ENCODE measurements at places on chromosomes 3 and 15. TPM values are rescaled to one million over a fixed set of nuclear protein-coding genes. Genes with fewer than 3 reads are reported as not detected.

CEP19 gene
- 0.36 TPM for total RNA-seq

VPS33B gene
- 23.8 TPM for total RNA-seq

MUC20 gene
- 4.1 TPM for total RNA-seq

GOLGA6L10 gene
- 0.93 TPM for total RNA-seq

CCDC33 gene
- not detected for total RNA-seq

INKA1 gene
- total RNA-seq, result 0.85 TPM

MUC4 gene
- not detected for total RNA-seq

GRAMD2A gene
- total RNA-seq, result not detected

DNASE1L3 gene
- 0.80 TPM for total RNA-seq

GJD2 gene
- not detected for total RNA-seq

CA12 gene
- not detected for total RNA-seq

FGF12 gene
- total RNA-seq, result not detected

DNA sequence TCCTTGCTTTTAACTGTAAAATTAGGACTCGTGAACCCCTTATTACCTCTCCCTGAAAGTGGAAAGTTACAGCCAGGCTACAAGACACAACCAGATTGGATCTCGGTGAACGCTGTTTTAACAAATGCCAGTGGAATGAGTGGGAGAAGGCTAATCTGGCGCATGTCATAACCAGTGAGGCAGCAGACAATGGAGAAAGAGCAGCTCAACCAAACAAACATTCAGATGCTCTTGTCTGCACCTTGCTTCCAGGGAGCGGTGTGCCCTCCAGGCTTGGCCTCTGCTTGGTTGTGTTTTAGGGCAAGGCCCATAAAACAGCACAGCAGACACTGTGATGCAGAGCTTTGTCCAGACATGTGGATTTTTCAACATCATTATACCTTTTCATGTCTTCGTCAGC lies 45.9 kb upstream of the ATP1B3 start:
- no peaks in the 10 kb centered on the region for H3K4me1 ChIP-seq
- H3K27ac ChIP-seq, result no peak overlapping the region
- H3K4me3 ChIP-seq, result no peak overlapping the region
- H3K27me3 ChIP-seq, result no peaks in the 10 kb centered on the region

- no peaks in the 10 kb centered on the region for H3K4me1 ChIP-seq
- no peak overlapping the region for H3K4me3 ChIP-seq
- no peak for DNase-seq
- H3K27ac ChIP-seq, result no peak overlapping the region
These were observed 41.9 kb downstream of the CALML4 start for GRCh38 chr15:68163191-68163590.

DNA sequence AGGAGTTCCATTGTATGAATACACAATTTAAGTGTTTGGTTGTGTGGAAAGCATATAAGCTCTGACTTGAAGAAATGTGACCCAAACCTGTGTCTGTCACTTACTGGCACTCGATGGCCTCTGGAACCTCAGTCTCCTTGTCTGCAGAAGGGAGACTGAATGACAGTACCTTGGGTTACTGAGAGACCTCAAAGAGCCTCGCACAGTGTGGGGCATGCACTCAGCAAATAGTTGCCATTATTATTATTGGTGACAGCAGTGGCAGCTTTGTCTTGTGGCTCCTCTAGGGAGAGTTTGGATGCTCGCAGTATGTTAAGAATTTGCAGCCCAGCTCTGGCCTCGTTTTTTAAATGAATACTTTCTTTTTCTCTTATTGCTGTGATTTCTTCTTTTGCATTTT lies 43.4 kb downstream of the EEFSEC start:
- H3K4me3 ChIP-seq, result no peak overlapping the region
- no peaks in the 10 kb centered on the region for H3K4me1 ChIP-seq
- H3K27ac ChIP-seq, result no peak overlapping the region
- H3K27me3 ChIP-seq, result no peaks in the 10 kb centered on the region
- DNase-seq, result no peak
- no peaks in the 10 kb centered on the region for H3K36me3 ChIP-seq

DNA sequence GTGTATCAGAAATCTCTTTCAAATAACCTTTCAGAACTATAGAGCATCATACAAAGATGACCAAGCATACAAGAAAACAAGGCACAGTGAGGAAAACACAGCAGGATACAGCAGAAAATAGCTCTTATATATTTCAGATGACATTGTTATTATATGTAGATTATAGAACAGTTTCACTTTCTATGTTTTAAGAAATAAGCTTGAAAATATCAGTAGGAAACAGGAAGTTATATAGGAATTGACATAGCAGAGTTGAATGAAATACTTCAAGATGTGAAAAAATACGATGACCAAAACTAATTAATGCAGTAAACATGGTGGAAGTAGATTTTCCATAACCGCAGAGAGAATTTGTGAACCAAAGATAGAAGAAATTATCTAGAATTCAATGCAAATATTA lies 75.2 kb downstream of the LYSMD4 start:
- no peaks in the 10 kb centered on the region for H3K36me3 ChIP-seq
- H3K4me1 ChIP-seq, result no peaks in the 10 kb centered on the region
- DNase-seq, result no peak
- no peak overlapping the region for H3K4me3 ChIP-seq
- H3K27ac ChIP-seq, result no peak overlapping the region

- no peak overlapping the region for H3K27ac ChIP-seq
- DNase-seq, result no peak
- no peaks in the 10 kb centered on the region for H3K4me1 ChIP-seq
- no peak overlapping the region for H3K4me3 ChIP-seq
These were observed 105.4 kb downstream of the LINGO1 start for GRCh38 chr15:77527164-77527778.

GRCh38 chr15:49831206-49831965 lies 210.5 kb downstream of the DTWD1 start:
- H3K27me3 ChIP-seq, result no peaks in the 10 kb centered on the region
- H3K4me3 ChIP-seq, result no peak overlapping the region
- H3K27ac ChIP-seq, result no peak overlapping the region
- no peaks in the 10 kb centered on the region for H3K4me1 ChIP-seq
- DNase-seq, result no peak

GRCh38 chr15:80559320-80559693 lies 135.8 kb upstream of the ABHD17C start:
- DNase-seq, result no peak
- no peak overlapping the region for H3K27ac ChIP-seq
- no peaks in the 10 kb centered on the region for H3K4me1 ChIP-seq

DNA sequence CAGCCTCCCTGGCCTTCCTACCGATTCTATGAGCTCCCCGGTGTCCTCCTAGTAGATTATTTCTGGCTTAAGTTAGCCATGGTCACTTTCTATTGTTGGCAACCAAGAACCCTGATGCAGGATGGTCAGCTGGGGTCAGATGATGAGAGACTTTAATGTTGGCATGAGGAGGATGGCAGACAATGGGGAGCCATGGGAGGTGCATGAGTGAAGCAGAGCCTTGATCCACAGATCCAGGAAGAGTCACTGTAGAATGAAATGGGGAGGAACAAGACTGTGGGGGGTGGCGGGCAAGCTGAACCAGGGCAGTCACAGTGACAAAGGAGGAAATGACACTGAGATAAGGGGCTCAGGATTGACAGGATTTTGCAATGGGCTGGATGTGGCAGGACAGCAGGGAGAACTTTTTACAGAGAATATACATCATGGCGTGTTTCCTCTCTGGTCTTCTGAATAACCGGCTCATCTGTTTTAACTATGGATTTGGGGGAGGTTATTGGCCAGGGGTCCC lies 60.9 kb downstream of the RPLP1 start:
- no peaks in the 10 kb centered on the region for H3K4me1 ChIP-seq
- no peak overlapping the region for H3K27ac ChIP-seq
- H3K36me3 ChIP-seq, result no peaks in the 10 kb centered on the region
- H3K4me3 ChIP-seq, result no peak overlapping the region
- H3K27me3 ChIP-seq, result no peaks in the 10 kb centered on the region

GRCh38 chr3:8464668-8465067 lies 37.0 kb upstream of the LMCD1 start:
- H3K27me3 ChIP-seq, result no peaks in the 10 kb centered on the region
- H3K4me3 ChIP-seq, result no peak overlapping the region
- no peaks in the 10 kb centered on the region for H3K36me3 ChIP-seq
- no peak overlapping the region for H3K27ac ChIP-seq
- no peak for DNase-seq
- no peaks in the 10 kb centered on the region for H3K4me1 ChIP-seq

- H3K4me3 ChIP-seq, result no peak overlapping the region
- peaks cover 10% of the 10 kb centered on the region for H3K4me1 ChIP-seq
- H3K27ac ChIP-seq, result no peak overlapping the region
- DNase-seq, result no peak
- H3K36me3 ChIP-seq, result peaks cover 9% of the 10 kb centered on the region
These were observed 5.5 kb upstream of the SACM1L start for GRCh38 chr3:45683417-45684326.

DNA sequence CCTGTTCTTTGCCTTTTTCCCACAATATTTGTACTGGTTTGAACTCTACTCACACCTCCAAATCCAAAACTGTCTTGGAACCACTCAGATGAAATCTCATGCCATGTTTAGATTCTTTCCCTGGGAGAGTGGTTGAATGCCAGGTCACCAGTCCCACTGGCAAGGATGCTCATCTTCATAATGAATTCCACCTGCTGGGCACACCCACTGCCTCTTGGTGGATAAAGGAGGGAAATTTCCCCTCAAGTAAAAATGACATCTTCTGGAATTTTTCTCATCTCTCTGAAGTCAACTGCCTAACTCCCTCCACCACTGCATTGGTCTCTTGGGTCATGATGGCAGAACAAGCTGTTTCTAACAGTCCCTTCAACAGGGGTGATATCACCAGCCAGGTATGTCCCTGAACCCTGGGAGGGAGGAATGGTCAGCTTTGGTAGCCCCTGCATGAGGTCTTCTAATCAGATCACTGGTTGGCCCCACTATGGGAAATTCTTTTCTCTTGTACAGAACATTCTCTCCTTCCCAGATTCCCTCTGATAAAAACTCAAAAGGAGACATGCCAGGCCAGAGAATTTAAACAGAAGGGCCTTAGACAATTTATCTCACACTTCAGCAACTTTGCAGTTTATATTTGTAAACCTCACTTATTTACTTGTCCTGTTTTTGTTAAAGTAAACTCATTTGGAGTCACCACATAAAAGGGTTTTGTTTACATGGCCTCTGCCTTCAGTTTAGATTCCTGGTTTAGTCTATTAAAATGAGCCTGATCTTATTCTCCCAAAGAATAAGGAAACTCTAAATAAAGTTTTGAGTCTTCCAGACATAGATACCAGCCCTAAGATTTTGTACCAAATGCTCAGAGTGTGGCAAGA lies 143.4 kb downstream of the WNT5A start:
- no peaks in the 10 kb centered on the region for H3K36me3 ChIP-seq
- H3K4me1 ChIP-seq, result no peaks in the 10 kb centered on the region

DNA sequence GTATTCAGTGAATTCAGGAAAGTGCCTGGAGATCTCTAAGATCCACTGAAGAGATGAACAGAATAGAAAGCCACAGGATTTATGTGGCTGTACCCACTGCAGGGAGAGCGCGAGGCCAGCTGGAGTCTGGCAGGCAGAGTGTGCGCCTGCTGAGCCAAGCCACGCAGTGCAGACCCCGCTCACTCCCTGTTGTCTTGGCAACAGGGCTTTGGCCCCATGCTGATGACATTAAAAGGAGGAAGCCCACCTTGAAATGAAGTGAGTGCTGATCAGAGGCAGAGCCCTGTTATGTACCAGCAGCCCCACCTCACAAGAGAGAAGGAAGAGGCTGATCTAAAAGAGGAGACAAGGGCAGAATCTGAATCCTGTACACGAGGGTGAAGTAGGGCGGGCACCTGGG lies 36.7 kb downstream of the PXYLP1 start:
- peaks cover 38% of the 10 kb centered on the region for H3K4me1 ChIP-seq
- H3K36me3 ChIP-seq, result peaks cover 4% of the 10 kb centered on the region
- no peak overlapping the region for H3K27ac ChIP-seq
- H3K4me3 ChIP-seq, result no peak overlapping the region
- H3K27me3 ChIP-seq, result no peaks in the 10 kb centered on the region
- no peak for DNase-seq

DNA sequence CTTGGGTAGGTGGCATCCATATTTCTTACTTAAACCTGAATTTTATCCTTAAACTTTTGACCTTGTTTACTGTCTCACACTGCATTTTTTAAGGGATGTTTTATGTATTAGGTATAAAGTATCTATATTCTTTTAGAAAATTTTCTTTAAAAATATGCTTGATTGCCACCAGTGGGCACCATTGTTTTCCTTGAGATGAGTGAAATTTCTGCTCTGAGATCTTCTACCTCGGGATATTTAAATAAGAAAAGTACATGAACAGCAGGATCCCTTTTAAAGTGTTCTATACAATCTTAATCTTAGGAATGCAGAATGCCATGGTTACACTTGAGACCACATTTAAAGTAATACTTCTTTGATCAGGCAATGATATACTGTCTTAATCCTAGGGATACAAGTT lies 108.7 kb downstream of the SLMAP start:
- H3K27ac ChIP-seq, result no peak overlapping the region
- no peak for DNase-seq

GRCh38 chr3:109952924-109953323 lies 615.6 kb upstream of the DPPA4 start:
- no peak overlapping the region for H3K4me3 ChIP-seq
- no peak overlapping the region for H3K27ac ChIP-seq
- no peaks in the 10 kb centered on the region for H3K4me1 ChIP-seq
- DNase-seq, result no peak
- no peaks in the 10 kb centered on the region for H3K27me3 ChIP-seq
- no peaks in the 10 kb centered on the region for H3K36me3 ChIP-seq

DNA sequence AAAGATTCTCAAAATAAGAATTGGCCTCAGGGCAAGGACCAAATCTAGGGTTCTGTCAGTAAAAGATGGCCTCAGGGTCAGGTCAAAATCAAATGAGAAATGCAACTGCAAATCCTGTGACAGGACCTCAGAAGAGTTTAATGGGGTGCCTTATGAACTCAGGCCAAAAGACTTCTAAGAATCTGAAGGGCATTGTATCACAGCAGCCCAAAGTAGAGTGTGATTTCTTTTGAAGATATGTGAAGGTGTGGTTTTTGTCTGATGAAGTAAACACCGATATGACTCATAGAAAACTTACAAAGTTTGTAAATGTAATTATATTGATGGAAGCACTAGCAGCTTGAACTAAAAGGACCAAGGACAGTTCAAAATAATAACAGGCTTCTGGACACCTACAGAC lies 966.1 kb downstream of the AGBL1 start:
- H3K36me3 ChIP-seq, result no peaks in the 10 kb centered on the region
- H3K4me1 ChIP-seq, result no peaks in the 10 kb centered on the region
- no peak overlapping the region for H3K27ac ChIP-seq
- H3K4me3 ChIP-seq, result no peak overlapping the region

DNA sequence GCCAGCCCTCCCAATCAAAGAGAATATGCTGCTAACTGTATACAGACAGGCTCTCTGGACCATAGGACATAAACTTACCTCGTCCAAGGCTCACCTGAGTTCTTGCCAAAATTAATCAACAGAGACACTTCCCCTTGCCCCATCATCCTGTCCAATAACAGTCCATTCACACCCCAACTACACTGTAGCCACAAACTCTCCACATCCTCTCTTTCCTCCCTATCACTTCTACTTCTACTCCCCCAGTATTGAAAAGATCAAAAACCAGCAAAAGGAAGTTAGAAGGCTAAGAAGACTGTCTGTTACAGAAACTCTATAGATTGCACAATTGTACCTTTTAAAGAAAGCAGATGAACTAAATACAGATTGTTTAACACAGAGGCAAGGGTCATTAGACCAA lies 133.5 kb upstream of the STT3B start:
- peaks cover 3% of the 10 kb centered on the region for H3K4me1 ChIP-seq
- H3K36me3 ChIP-seq, result no peaks in the 10 kb centered on the region
- H3K27ac ChIP-seq, result no peak overlapping the region
- no peaks in the 10 kb centered on the region for H3K27me3 ChIP-seq
- no peak overlapping the region for H3K4me3 ChIP-seq
- no peak for DNase-seq

Data from CD4-positive, alpha-beta T cell (primary cell).